ENCODE measurements at places on chromosomes 5 and 9. TPM values are rescaled to one million over a fixed set of nuclear protein-coding genes. Genes with fewer than 3 reads are reported as not detected.

The AJM1 gene
- total RNA-seq, result 1.1 TPM

The CBY3 gene
- not detected for total RNA-seq

DNA sequence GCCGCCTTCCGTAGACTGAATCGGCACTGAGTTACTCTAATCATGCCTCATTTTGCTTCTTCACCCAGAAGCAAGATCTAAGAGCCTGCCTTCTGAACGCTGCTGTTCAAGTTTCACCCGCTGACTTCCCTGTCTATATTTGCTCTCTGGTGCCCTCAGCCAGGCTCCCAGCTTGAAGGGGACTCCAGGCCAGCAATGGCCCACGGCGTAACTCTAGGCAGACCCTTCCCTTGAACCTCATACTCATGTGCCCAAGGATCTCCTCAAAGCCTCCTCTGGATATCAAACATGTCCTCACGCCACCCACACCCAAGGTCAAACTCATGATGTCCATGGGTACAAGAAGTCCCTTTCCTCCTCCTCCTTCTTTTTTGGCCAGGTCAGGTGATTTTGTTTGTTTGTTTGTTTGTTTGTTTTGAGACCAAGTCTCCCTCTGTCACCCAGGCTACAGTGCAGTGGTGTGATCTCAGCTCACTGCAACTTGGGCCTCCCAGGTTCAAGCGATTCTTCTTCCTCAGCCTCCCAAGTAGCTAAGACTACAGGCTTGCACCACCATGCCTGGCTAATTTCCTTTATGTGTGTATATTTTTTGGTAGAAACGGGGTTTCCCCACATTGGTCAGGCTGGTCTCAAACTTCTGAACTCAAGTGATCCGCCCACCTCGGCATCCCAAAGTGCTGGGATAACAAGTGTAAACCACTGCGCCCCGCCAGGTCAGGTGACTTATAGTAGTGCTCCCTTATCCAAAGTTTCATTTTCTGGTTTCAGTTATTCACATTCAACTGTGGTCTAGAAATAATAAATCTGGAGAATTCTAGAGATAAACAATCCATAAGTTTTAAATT, 239.0 kb downstream of the SYK start:
- no peak overlapping the region for H3K4me3 ChIP-seq
- no peaks in the 10 kb centered on the region for H3K36me3 ChIP-seq
- no peak for DNase-seq
- H3K27me3 ChIP-seq, result no peaks in the 10 kb centered on the region

DNA sequence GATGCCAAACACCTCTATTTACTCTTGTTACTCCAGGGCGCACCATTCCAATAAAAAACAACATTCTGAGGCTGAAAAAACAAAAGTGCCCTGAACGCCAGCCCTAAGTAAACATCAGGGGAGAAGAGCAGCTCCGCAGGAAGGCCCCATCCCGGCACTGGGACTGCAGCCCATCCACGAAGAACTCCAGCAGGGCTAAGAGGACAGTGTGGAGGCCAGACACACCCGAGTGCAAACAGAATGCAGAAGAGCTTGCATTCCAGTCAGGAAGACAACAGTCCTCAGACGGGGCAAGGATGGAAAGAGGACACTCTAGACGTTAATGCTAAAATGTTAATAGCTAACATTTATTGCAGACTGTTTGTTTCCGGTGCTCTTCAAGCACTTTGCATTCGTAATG, 33.0 kb downstream of the FAM240B start:
- peaks cover 7% of the 10 kb centered on the region for H3K4me1 ChIP-seq
- H3K27me3 ChIP-seq, result no peaks in the 10 kb centered on the region
- no peaks in the 10 kb centered on the region for H3K36me3 ChIP-seq
